ENCODE measurements at places on chromosomes 1 and 21. TPM values are rescaled to one million over a fixed set of nuclear protein-coding genes. Genes with fewer than 3 reads are reported as not detected.

Gene PPM1J
- not detected for total RNA-seq

- no peak overlapping the region for H3K27ac ChIP-seq
- H3K36me3 ChIP-seq: no peaks in the 10 kb centered on the region
- peaks cover 7% of the 10 kb centered on the region for H3K27me3 ChIP-seq
Measured at GRCh38 chr1:181124291-181124751, 35.8 kb downstream of the IER5 start.

- H3K27me3 ChIP-seq: no peaks in the 10 kb centered on the region
- no peaks in the 10 kb centered on the region for H3K36me3 ChIP-seq
- H3K4me3 ChIP-seq: no peak overlapping the region
- no peaks in the 10 kb centered on the region for H3K4me1 ChIP-seq
- DNase-seq: no peak
Measured at GRCh38 chr1:14313731-14314431, 284.6 kb upstream of the KAZN start.

DNA sequence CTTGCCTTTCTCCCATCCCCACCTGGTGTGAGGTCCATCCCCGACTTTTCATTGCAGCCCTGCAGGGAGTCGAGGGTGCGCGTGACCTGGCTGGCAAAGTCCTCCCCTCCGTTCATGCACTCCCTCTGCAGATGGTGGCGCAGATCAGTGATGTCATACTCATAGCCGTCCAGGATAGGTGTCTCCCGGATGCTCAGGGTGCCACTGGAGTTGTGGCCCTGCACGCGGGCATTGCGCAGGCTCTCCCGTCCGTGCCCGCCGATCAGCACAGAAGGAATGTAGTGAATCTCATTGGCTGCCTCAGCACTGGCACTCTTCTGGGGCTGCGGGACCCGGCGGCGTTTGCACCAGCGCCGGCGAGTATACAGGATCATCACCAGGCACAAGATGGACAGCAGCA is 132.1 kb downstream of the ASTN1 start:
- DNase-seq: no peak
- H3K36me3 ChIP-seq: no peaks in the 10 kb centered on the region
- no peaks in the 10 kb centered on the region for H3K4me1 ChIP-seq
- no peaks in the 10 kb centered on the region for H3K27me3 ChIP-seq
- no peak overlapping the region for H3K27ac ChIP-seq

DNA sequence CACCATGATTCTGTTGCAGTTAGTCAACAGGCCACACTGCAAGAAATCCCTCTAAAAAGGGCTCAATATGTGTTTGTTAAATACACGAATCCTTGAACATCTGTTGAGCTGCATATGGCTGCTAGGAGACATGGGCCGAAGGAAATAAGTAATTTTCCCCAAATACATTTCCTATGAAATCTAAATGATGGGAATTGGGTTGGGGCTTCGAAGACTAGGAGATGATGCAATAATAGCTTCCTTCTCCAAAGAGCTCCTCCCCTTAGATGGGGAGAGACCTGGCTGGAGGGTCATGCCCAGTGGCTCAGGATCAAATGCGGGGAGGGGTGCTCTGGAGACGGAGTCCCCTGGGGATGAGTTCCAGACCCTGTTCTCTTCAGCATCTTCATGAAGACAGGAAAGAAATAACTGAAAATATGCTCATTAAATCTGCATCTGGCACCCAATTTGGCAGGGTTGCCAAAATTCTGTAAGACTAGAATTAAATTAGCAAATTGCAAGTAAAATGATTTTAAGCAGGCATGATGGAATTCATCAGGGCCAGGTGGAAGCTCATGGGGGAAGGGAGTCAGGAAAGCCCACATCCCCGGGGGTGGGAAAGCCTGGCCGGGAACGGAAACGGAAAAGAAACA is 165.0 kb upstream of the EDN2 start:
- no peak overlapping the region for H3K27ac ChIP-seq
- no peak for DNase-seq
- H3K27me3 ChIP-seq: no peaks in the 10 kb centered on the region
- H3K4me1 ChIP-seq: peaks cover 24% of the 10 kb centered on the region

DNA sequence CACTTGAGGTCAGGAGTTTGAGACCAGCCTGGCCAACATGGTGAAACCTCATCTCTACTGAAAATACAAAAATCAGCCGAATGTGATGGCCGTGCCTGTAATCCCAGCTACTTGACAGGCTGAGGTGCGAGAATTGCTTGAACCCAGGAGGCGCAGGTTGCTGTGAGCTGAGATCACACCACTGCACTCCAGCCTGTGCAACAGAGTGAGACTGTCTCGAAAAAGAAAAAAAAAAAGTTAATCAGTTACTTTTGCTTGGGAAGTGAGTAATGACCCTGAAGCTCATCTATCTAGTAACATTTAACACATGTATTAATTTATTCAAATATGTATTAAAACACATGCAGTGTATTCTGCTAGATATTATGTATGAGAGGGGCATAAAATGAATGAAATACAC is 49.4 kb downstream of the ZNF326 start:
- H3K27ac ChIP-seq: no peak overlapping the region
- DNase-seq: no peak
- H3K4me1 ChIP-seq: no peaks in the 10 kb centered on the region
- no peaks in the 10 kb centered on the region for H3K36me3 ChIP-seq

- H3K36me3 ChIP-seq: no peaks in the 10 kb centered on the region
- no peak overlapping the region for H3K27ac ChIP-seq
- H3K4me3 ChIP-seq: no peak overlapping the region
- no peak for DNase-seq
Measured at GRCh38 chr1:102550729-102551384, 554.1 kb upstream of the OLFM3 start.

- H3K4me1 ChIP-seq: no peaks in the 10 kb centered on the region
- no peaks in the 10 kb centered on the region for H3K36me3 ChIP-seq
- DNase-seq: no peak
- no peak overlapping the region for H3K4me3 ChIP-seq
Measured at GRCh38 chr1:2466958-2467554, 9.0 kb upstream of the PLCH2 start.

Measured in activated CD8-positive, alpha-beta memory T cell treated with anti-CD3 and anti-CD28 coated beads, Interleukin-2, amount 10 ng/mL, durations not matched to agents 7 days and 5 days (primary cell).